HepG2 (cell line): ENCODE measurements at places on chromosomes 6 and 20. TPM values are rescaled to one million over a fixed set of nuclear protein-coding genes. Genes with fewer than 3 reads are reported as not detected.

The EDN1 gene
- 0.15 and 0.21 TPM in 2 replicates for total RNA-seq

The KCNG1 gene
- not detected in 2 replicates for total RNA-seq

DNA sequence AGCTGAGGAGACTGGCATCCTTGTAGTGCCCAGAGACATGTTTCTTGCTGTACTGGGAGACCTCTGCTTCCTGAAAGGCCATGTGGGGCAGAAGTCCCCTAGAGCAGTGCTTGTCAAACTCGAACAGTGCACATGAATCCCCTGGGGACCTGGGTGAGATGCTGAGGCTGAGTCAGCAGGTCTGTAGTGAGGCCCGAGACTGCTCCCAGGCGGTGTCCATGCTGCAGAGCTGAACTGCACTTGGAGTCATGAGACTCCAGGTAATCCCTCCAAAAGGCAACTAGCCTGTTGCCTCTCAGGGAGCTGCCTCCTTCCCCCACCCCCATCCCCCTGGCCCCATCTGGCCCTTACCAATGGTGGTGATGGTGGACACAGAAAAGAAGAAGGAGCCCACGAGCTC, 3.7 kb downstream of the KCNK17 start:
- no peaks in the 10 kb centered on the region for H3K4me1 ChIP-seq
- no peak overlapping the region for H3K4me3 ChIP-seq
- DNase-seq: no peak

DNA sequence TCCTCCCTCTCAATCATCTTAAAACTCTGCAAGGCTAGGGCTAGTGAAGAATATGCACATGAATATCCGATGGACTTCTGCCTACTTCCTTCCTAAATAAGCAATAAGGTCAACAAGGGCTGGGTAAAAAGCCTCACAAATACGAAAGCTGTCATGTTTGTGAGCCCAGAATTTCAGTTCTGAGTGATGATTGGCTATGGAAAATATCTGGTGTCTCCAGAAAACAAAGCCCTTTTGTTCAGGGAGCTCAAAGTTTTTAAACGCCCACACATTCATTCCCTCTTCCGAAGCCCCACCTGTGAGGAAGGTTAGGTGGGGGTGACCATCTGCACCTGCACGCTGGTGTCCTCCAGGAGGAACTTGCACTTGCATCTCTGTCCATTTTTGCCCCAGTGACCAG, 126.9 kb upstream of the ARMC2 start:
- H3K36me3 ChIP-seq: no peaks in the 10 kb centered on the region
- peak overlapping the region; percentile 69 for H3K27ac ChIP-seq
- no peak overlapping the region for H3K4me3 ChIP-seq
- peak; percentile 71 for DNase-seq
- peaks cover 53% of the 10 kb centered on the region for H3K4me1 ChIP-seq
